ENCODE measurements at places on chromosomes 2 and 18. TPM values are rescaled to one million over a fixed set of nuclear protein-coding genes. Genes with fewer than 3 reads are reported as not detected.

- DNase-seq: no peak
Observed at GRCh38 chr2:25912851-25913695, 34.8 kb upstream of the ASXL2 start.

Gene CAPN14
- total RNA-seq: 0.26 TPM

DNA sequence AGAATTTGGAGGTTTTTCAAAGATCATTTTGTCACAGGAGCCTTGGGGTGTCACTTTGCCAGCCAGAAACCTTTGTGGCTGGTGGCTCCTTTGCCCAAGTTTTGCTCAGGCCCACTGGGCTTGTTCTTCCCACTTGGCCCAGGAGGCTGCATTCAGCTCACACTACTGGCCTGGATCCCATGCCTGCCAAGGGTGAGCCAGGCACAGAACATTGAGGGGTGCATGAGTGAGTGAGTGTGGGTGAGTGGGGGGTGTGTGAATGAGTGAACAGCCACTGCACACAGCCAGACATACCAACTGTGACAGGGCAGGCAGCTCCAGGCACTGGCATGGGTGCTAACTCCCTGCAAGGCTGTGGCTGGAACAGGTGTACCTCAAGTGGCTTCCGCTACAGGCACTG, 39.6 kb downstream of the FAM171B start:
- no peak for DNase-seq

GRCh38 chr2:70474256-70474848, 79.3 kb downstream of the TGFA start:
- no peak for DNase-seq

Gene TUBA4B
- total RNA-seq: not detected

DNA sequence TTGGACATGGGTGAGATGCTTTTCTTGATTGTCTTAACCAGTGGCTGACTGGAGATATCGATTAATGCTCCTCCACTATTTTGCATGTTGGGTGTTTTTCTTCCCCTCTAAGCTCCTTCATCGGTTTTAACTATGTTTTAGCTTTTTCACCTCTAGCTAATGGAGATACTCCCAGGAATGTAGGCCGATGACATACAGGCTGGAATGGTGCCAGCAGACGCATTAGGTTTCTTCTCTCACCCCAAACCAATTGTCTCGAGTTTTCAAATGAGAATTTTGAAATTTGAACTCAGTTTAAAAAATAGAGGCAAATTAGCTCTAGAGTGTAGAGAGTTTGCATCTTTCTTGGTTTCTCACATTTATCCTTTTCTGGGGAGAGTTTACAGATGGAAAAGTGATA, 247.6 kb downstream of the RPRM start:
- no peak for DNase-seq

DNA sequence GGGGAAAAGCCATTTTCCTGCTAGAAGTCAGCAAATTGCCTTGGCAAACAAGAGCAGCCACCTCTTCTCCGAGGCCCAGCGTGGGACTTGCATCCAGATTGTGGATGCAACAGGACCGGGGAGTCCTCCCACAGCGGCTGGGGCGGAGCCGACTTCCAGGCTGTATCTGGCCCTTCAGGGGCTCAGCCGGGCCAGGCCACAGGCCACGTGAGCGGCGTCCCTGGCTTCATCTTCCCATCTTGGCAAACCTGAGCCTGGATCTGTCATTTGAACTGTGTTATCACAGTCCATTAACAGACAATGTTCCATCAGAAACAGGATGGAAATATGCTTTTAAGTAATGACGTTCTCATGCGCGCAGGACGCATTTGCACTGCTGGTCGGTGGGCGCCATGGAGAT, 483.5 kb upstream of the SALL3 start:
- DNase-seq: no peak

- DNase-seq: no peak
Observed at GRCh38 chr18:21484851-21485636, 115.5 kb downstream of the ESCO1 start.

DNA sequence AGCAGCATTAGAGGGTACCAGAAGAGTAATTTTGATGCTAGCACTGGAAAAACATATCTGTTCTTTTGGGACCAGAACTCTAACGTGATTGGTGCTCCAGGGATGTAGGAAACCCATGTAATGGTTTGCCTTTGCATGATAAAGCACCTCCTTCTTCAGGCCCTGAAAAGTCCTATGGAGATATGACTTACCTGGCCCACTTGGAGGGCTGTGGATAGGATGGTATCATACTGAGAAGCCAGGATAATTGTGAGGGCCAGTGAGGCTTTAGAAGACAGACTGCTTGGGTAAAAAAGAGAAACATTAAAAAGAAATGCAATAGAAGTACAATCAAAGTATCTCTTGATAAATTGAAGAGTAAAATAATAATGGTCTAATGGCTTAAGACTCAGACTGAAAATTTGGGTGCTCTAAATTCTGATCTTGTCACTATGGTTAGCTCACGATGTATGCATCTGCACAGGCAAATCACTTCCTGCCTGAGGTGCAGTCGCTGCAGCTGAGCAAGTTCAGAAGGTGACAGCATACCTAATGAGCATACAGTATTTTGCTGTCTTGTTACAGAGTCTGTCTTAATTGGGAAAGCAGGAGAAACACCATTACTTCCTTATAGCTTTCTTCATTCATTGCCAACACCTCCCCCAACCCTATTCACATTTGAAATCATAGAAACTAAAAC, 371.5 kb downstream of the NUP35 start:
- no peak for DNase-seq

Gene TMEM198
- total RNA-seq: 1.8 TPM

DNA sequence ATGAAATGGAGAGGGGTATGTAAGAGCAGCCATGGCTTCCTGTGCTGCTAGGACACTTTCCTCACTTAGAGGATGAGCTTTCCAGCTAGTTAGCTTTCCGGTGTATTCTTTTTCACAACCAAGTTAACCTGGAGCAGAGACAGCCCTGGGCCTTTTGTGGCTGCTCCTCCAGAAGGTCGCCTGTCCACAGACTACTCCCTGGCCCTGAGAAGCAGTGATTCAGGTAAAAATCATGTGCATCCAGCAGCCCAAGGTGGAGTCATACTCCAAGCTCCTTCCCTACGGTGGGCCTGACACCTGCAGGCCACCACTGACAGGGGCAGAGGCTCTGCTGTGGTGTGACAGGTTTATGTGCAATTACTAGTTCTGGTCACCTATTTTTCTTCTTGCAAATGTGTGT, 187.2 kb downstream of the ANKRD30B start:
- DNase-seq: no peak

DNA sequence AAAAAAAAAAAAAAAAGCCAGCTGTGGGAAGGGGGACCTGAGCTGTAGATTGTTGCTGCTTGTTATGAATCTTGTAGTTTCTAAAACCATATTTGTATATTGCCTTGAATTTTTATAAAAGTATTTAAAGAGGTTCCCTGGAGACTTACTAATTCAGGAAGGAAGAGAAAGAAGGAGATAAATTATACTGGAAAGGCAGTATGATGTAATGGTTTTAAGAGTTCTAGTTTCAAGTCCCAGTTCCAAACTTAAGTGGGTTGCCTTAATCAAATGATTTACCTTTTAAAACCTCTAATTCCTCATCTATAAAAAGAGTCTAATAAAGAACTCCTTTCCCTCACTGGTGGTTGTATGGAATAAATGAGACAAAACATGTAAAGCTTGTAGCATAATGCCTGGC, 62.2 kb downstream of the PTRHD1 start:
- no peak for DNase-seq

DNA sequence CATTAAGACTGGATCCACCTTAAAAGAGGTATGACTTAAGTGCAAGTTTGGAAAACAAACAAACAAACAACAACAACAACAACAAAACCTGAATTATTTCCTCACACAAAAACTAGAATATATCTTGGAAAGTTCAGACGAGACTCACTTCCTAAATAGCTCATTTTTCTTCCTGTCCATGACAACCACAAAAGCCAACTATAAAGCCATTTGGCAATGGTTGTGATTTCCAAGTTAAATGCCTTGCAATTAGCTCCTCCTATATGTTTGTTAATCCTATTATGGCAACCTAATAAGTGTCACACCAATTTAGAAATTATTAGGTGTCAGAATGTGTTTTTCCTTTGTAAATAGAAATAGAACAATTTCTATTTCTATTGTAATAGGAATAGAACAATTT, 91.6 kb upstream of the ARL5A start:
- DNase-seq: no peak

GRCh38 chr2:24409171-24409570, 48.8 kb upstream of the ITSN2 start:
- no peak for DNase-seq

DNA sequence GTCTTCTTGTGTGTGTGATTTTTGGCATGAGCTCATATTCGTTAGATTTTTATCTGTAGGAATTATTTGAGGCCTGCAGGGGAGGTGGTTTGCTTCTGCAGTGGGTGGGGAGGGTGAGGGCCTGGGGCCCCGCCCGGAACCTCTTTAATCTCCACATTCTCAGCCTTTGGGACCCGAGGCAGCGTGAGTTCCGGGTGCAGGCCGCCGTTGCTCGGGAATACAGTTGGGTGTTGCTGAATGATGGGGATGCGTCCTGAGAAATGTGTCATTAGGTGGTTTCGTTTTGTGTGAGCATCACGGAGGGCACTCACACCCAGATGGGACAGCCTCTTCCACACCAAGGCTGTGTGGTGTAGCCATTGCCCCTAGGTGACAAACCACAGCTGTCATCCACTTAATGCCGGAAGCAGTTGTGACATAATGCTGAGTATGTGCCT, 13.7 kb upstream of the GAL3ST2 start:
- peak; percentile 95 for DNase-seq

DNA sequence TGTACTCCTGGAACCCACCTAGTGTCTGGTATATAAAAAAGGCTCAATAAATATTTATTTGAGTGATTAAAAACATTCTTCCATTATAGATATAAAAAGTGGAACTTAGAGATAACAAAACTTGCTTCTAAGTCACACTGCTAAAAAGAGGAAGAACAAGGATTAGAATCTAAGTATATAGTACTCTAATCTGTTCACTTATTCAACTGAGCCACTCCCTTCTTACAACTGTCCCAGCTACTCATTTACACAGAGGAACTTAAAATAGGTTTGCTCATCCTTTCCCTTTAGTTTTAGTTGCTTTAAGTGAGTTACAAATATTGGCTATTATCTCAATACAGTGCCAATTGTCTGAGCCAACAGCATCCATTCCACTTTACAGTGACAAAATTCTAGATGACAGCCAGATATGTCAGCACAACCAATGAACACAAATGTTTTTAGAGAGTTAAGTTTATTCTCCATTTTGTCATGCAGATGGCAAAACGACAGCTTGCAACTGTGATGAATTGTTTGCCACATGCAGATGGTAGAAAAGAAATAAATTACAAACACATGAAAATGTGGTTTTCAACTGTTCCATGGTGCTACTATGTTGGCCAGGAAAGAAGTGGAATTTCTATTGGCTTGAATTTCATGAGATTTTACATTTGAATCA, 280.7 kb upstream of the ZC3H15 start:
- no peak for DNase-seq

Gene EDAR
- not detected for total RNA-seq

GRCh38 chr2:5036256-5036655, 655.9 kb upstream of the SOX11 start:
- no peak for DNase-seq

Gene SGPP2
- total RNA-seq: 0.44 TPM

DNA sequence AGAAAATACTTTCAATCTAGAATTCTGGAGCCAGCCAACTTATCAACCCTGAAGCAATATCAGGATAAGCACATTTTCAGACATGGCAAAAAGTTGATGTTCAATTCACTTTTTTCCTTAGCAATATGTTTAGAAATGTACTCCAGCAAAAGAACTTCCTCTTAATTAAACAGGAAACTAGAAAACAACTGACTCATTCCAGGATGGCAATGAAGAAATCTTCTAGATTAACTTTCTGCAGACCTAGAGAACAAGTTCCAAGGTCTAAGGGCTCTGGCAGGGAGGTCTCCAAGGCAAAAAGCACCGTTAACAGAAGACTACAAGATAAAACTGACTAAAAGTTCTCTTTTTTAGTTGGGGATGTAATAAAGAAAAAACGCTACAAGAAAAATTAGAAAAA, 69.2 kb upstream of the VWC2L start:
- no peak for DNase-seq
